ENCODE measurements at places on chromosomes 11 and 22. TPM values are rescaled to one million over a fixed set of nuclear protein-coding genes. Genes with fewer than 3 reads are reported as not detected.

DNA sequence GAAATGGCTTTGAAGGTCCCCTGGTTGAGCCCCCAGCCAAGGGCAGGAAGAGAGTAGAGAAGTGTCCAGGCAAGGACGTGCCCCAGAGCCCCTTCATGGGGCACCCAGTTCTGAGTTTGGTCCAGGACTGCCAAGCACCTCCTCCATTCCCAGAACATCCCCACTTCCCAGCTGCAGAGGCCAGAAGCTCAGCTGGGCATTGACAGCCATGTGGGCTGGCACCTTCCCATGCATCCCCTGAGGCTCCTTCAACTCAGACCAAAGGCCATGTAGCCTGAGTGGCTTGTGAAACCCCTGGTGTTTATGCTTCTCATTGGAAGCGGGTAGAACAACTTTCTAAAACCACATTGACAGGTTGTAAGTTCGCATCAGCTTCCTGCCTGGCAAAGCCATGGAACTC, 789.6 kb downstream of the TBC1D22A start:
- no peak for DNase-seq

GRCh38 chr11:125435461-125436238, 60.4 kb downstream of the FEZ1 start:
- no peak for DNase-seq

DNA sequence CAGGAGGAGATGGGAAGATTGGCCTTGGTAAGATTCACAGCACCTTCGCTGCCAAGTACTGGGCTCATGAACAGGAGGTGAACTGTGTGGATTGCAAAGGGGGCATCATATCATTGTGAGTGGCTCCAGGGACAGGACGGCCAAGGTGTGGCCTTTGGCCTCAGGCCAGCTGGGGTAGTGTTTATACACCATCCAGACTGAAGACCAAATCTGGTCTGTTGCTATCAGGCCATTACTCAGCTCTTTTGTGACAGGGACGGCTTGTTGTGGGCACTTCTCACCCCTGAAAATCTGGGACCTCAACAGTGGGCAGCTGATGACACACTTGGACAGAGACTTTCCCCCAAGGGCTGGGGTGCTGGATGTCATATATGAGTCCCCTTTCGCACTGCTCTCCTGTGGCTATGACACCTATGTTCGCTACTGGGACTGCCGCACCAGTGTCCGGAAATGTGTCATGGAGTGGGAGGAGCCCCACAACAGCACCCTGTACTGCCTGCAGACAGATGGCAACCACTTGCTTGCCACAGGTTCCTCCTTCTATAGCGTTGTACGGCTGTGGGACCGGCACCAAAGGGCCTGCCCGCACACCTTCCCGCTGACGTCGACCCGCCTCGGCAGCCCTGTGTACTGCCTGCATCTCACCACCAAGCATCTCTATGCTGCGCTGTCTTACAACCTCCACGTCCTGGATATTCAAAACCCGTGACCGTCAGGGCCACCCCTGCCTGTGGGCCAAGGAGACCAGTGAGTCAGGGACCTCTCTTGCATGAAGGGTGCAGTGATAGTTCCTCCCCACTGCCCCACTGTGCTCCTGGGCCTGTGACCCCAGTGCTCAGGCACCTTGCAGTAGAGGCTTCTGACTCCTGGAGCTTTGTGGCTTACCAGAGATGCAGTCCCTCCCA, 83.6 kb downstream of the BCR start:
- DNase-seq = no peak

DNA sequence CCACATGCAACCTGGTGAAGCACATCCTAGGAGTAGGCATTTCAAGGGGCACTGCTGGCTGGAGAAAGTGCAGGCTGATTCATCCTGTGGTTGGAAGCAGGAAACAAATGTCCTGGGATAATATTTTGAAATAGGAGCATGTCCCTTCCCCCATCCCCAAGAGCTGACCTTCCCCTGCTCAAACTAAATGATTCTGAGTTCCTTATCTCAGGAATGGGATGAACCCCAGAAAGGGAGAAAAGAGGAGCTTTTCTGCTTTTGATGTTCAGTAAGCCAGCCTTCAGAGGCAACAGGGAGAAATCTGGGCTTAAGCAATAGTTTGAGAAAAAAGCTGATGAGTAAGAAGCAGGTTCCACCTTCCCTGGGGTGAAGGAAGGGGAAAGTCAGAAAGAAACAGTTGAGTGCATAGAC, 19.5 kb upstream of the SPON1 start:
- no peak for DNase-seq

GRCh38 chr11:108278546-108278945, 55.7 kb downstream of the ATM start:
- no peak for DNase-seq

GRCh38 chr11:63945477-63946163, 6.8 kb downstream of the NAA40 start:
- DNase-seq = no peak

GRCh38 chr11:103609117-103610066, 427.0 kb upstream of the DDI1 start:
- no peak for DNase-seq

GRCh38 chr22:46058091-46058420, 81.1 kb upstream of the WNT7B start:
- peak; percentile 44 for DNase-seq

DNA sequence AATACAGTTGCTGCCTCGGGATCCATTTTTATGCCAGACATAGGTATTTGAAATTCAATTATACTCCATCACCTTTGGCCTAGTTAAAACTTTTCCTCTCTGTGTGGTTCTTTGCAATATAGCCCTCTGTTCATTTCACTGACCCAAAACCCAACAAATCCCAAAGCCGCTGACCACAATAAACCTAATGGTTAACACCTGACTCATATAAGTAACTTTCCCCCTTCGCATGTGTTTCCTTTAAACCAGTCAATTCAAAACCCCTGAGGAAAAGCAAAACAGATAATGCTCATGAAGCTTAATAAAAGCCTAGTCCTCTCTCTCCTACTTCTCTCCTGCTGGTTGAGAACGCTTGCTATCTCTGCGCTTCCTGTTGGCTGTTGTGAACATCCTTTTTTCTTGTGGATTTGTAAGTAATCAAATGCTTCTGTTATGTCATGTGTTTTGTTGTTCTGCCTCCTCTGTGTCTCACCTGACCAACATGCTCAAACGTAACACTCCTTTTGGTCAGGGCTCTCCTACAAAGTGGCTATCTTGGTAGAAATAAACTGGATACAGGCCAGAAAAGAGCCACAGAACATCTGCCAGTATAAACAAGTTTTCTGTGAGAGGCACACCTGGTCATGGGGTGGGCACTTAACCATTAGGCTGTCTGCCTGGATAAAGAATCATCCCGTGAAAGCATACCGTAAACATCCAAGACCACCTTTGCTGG, 652.6 kb downstream of the METTL15 start:
- DNase-seq = no peak

DNA sequence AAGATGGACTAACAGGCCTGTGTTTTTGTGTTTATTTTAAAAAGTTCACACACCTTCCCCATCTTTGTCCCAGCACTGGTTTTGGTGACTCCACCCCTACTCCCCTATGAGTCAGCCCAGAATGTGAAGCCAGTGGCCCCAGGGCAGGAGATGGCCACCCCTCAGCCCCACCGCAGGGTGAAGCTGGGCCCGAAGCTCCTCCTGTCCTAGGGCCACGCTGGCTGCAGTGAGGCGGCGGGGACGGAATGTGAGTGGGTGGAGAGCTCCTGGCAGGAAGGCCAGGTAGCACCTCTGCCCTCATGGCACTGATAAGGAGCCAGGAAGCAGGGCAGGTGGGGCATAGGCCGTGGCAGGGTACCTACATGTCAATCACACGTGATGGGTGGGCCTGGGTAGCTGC, 39.9 kb downstream of the SGSM3 start:
- no peak for DNase-seq

DNA sequence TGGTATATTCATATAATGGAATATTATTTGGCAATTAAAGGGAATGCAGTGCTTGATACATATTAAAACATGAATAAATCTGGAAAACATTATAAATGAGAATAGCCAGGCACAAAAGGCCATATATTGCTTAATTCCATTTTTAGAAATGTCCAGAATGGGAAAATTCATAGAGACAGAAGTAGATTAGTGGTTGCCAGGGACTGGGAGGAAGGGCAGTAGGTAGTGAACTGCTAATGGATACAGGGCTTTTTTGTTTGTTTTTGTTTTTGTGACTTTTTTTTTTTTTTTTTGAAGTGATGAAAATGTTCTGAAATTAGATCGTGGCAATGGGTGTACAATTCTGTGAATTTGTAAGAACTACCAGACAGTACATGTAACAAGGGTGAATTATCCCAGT, 86.1 kb downstream of the YAP1 start:
- DNase-seq = no peak

- no peak for DNase-seq
Observed at GRCh38 chr11:12185914-12186313, 75.5 kb downstream of the MICAL2 start.

DNA sequence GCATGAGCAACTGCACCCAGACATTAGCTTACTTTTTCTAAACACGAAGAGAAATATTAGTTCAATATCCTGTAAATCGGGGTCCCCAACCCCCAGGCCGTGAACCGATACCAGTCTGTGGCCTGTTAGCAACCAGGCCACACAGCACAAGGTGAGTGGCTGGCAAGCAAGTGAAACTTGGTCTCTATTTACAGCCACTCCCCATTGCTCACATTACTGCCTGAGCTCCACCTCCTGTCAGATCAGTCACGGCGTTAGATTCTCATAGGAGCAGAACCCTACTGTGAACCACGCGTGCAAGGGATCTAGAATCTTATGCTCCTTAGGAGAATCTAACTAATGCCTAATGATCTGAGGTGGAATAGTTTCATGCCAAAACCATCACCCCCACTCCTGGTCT, 27.8 kb upstream of the DEPDC7 start:
- no peak for DNase-seq

- no peak for DNase-seq
Observed at GRCh38 chr22:20090730-20091240, 10.7 kb downstream of the DGCR8 start.

- no peak for DNase-seq
Observed at GRCh38 chr11:112596324-112596723, 335.7 kb upstream of the PLET1 start.

DNA sequence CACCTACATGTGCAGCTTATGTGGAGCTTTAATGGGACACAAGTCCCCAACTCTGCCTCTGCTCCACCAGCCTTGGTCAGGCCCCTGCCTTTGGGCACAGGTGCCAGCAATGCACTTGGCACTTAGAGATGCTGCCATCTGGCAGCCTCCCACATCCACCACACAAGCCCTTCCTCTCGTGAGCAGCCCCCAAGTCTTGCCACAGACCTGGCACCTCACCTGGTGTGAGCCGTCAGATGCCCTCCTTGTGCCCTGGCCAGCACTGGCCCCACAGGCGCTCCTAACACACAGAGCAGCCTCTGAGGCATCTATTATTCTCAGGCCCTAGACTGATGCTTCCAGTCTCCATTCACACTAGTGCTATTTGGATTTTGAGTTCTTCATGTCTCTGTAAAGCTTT, 24.5 kb upstream of the SERPIND1 start:
- no peak for DNase-seq

DNA sequence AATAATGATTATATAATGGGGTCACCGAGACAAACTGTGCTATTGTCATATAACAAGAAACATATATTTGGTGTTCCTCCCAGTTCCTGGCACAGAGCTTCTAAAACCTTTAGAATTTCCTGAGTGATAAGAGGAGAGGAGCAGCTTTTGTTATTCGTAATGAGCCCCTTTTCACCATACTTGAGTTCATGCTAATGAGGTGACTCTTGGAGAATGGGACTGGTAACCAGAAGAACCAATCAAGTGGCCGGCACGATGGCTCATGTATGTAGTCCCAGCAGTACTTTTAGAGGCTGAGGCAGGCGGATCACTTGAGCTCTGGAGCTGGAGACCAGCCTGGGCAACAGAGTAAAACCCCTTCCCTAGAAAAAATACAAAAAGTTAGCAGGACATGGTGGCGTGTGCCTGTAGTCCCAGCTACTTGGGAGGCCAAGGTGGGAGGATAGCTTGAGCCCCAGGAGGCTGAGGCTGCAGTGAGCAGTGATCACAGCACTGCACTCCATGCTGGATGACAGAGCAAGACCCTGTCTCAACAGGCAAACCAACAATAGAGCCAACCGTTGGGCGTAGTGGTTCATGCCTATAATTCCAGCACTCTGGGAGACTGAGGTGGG, 62.7 kb upstream of the FTH1 start:
- no peak for DNase-seq

- DNase-seq = no peak
Observed at GRCh38 chr22:20235389-20235991, 32.6 kb downstream of the RTN4R start.

- no peak for DNase-seq
Observed at GRCh38 chr11:132024587-132025295, 654.3 kb downstream of the NTM start.

DNA sequence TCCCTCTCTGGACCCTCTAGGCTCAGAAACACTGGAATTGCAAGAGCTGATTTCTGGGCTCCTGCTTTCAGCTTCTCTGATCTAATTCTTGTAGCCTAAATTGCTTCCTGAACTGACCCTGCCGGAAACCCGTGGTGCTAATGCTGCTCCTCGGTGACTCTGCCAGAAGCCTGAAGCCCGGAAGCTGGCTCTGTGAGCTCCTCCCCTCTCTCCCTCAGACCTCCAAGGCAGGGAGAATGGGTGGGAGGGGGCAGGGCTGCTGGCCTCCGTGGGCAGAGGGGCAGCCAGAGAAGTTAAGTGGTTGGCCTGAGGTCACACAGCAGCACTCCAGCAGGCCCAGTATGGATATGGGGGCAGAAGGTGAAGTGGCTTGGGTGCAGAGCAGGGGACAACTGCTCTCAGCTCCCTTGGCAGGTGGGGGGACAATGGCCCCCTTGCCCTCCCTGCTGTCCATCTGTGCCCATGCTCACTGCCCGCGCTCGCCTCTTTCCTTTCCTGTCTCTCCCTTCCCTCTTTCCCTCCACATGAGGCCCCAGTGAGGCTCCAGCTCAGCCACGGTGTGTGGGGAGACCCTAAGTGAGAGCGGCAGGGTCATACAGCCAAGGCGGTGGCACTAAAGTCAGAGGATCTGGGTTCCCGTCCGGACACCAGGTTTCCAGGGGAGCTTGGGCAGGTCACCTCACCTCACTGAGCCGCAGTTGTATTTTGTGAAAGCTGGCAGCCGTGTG, 16.2 kb downstream of the CAPN5 start:
- no peak for DNase-seq

GRCh38 chr11:118918686-118919280, 6.9 kb downstream of the BCL9L start:
- DNase-seq = no peak

The NCAM1 gene
- 0.39 TPM for total RNA-seq

The MS4A2 gene
- not detected for total RNA-seq

The PANX3 gene
- total RNA-seq = not detected

The TRPM5 gene
- total RNA-seq = not detected

The CALCA gene
- not detected for total RNA-seq

The RAB6A gene
- 66.3 TPM for total RNA-seq

The MOGAT2 gene
- not detected for total RNA-seq

The FOSL1 gene
- total RNA-seq = 9.5 TPM

The CAPN1 gene
- 137 TPM for total RNA-seq

All from activated naive CD4-positive, alpha-beta T cell treated with anti-CD3 and anti-CD28 coated beads, Interleukin-2, amount 50 U/mL, for 72 hours (primary cell).